DMS53 (cell line): ENCODE measurements at places on chromosomes 4 and X.

DNA sequence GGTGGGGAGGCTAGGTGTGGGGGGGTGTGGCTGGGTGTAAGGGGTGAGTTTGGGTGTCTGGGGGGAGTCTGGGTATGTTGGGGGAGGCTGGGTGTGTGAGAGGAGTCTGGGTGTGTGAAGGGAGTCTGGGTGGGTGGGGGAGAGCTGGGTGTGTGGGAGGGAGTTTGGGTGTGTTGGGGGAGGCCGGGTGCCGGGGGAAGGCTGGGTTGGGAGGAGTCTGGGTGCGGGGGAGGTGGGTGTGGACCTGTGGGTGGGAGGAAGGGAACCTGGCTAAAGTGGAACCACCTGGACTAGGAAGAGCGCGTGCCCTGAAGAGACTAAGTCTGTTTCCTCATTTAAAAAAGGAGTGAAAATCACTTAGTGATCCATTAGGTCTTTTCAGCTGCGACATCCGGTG lies 18.3 kb downstream of the SPON2 start:
- no peak for DNase-seq

DNA sequence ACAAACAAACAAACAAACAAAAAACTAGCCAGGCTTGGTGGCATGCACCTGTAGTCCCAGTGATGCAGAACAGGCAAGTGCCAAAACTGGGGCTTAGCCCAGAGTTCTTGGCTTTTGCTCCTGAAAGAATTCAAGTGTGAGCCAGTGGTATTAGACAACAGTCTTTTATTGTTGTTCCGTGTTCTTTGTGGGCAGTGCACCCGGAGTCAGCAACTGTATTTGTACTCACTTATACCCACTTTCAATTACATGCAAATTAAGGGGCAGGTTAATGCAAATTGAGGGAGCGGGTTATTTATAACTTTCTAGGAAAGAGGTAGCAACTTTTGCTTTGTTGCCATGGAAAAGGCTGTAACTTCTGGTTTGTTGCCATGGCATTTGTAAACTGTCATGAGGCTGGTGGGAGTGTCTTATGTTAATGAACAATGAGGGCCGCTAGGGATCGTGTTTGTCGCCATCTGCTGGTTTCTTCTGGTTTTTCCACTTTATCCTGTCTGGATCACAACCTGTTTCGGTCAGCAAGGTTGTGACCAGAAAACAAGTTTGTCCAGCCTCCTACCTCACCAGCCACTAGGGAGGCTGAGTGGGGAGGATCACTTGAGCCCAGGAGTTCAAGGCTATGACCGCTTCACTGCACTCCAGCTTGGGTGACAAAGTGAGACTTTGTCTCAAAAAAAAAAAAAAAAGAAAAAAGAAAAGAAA lies 88.8 kb upstream of the ESX1 start:
- DNase-seq = peak; percentile 91

- DNase-seq = no peak
Measured at GRCh38 chr4:143386812-143387211, 50.1 kb downstream of the GAB1 start.

- peak; percentile 49 for DNase-seq
Measured at GRCh38 chr4:168710353-168710946, 213.6 kb downstream of the PALLD start.
